ENCODE measurements at places on chromosomes 11 and 22.

DNA sequence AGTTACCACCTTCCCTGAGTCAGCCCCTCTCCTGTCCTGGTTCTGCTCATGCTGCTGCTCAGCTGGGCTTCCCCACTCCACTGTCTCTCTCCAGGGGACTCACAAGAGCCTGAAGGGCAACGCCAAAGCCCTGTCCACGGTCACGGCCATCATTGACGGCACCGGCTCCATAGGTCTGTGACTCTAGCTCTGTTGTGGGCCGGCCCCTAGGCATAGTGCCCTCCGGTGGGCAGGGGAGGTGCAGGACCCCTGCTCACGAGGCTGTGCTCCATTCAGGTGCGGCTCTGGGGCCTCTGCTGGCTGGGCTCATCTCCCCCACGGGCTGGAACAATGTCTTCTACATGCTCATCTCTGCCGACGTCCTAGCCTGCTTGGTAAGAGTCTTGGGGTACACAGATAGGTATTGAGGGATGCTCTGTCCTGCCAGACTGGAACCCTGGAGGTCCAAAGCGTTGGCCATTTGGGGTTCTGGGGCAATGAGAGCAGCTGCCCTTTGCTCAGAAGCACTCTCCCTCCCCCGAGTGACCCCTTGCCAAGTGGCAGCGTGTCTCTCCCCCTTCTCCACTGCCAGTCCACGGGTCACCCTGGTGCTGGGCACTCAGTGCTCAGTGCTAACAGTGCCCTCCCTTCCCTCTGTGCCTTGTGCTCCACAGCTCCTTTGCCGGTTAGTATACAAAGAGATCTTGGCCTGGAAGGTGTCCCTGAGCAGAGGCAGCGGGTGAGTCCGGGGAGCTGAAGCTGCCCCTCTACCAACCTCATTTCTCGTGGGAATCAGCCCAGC is 22.4 kb downstream of the SLC37A2 start:
- no peak for DNase-seq

- no peak for DNase-seq
These were observed 15.3 kb upstream of the ACCSL start for GRCh38 chr11:44032299-44033085.

- peak; percentile 87 for DNase-seq
These were observed 4.8 kb downstream of the SDF2L1 start for GRCh38 chr22:21646608-21647590.

DNA sequence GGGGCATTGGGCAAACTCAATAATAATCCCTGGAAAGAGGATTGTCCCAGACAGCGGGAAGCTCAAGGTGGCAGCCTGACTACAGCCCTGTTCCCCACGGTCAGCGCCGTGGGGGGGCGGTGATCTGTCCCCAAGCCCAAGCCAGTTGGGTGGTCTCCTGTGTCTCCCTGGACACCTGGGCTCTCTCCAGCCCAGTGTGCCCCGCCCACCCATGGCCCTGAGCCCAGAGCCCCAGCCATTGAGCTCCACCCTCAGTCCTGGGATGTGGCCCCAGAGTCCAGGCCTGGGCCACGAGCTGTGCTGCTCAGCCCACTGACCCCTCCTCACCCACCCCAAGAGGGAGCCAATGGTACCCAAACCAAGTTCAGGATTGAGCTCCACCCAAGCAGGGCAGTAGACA is 27.9 kb upstream of the PDE2A start:
- no peak for DNase-seq

DNA sequence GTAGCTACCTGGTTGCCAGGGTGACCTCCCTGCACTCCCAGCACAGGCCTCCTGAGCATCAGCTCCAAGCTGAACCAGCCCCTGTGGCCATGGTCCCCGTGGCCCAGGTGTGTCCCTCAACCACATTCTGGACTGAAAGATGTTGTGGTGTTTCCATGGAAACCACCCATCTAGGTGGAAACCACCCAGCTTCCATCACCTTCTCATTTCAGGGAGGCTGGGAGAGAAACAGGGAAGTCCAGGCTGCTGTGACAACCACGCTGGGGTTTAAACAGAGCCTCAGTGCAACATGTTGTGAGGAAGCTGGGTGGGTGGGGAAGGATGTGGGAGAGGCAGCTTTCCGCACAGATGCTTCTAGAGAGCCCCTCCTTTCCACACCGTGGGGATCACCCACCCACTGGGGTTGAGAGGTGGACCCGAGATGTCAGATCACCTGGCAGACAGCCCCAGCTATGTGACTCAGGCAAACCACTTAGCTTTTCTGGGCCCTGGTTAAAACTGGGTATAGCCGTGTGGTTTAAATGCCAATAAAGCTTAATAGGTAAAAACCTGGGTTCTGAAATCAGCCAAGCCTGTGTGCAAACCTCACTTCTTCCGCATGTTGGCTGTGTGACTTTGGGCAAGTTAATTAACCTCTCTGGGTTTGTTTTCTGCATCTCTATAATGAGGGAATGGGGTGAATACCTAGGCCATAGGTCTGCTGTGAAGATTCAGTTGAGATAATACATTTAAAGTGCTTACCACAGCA is 46.4 kb downstream of the CD82 start:
- DNase-seq, result peak; percentile 80
